ENCODE measurements at places on chromosomes 11 and 22.

DNA sequence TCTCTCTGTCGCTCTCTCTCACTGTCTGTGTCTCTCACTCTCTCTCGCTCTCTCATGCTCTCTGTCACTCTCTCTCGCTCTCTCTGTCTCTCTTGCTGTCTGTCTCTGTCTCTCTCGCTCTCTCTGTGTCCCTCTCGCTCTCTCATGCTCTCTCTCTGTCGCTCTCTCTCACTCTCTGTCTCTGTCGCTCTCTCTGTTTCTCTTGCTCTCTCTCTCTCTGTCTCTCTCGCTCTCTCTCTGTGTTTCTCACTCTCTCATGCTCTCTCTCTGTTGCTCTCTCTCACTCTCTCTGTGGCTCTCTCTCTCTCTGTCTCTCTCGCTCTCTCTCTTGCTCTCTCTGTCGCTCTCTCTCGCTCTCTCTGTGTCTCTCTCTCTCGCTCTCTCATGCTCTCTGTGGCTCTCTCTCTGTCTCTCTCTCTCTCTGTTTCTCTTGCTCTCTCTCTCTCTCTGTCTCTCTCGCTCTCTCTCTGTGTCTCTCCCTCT lies 33.2 kb upstream of the BRSK2 start:
- DNase-seq: no peak

DNA sequence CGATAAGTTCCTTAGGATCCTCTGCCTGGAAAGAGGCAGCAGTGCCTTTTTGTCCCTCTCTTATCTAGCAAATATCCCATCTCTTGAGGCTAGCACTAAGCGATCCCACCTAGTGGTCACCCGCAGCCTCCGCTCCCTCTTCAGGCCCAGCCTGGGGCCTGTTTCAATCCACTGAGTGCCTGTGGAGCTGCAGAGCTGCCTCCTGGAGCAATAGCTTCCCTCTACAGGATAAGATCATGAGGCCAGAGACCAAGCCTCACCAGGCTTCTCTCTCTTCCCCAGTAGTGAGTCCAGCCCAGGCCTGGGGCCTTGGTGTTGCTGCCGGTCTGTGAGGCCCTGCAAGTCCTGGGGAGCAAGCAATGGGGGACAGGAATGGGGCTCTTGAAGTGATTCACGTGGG lies 65.8 kb downstream of the SLC22A12 start:
- no peak for DNase-seq

- DNase-seq: no peak
Measured at GRCh38 chr11:110074499-110074898, 18.7 kb upstream of the ZC3H12C start.

- no peak for DNase-seq
Measured at GRCh38 chr22:38951734-38952133, 5.7 kb upstream of the APOBEC3A start.

- DNase-seq: no peak
Measured at GRCh38 chr22:28137036-28137435, 218.0 kb upstream of the PITPNB start.

DNA sequence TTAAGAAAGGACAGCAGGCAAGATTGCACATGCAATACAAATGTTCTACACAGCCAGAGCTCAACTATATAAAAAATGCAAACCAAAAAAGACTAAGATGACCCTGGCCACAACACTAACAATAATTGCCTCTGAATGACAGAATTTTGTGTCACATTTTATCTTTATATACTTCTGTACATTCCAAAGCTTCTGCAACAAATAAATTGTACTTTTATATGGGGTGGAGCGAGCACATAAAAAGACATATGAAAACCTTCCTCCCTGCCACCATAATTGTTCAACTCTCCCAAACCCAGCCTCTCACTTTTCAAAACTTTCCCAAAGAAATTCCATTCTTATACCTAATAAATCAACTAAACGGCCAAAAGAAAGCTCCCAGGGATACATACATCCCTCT lies 10.7 kb downstream of the BUD13 start:
- DNase-seq: no peak

DNA sequence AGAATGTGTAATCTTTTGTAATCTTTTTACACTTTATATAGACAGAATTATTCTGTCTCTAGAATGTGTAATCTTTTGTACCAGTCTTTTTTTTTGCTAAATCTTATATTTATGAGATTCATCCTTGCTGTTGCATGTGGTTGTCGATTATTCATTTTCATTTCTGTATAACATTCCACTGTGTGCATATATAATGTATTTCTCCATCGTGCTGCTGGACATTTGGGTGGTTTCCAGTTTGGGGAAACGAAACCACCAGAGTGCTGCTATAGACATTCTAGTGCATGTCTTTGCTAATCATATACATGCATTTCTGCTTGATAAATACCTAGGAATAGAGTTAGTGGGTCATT lies 146.5 kb downstream of the GRIK4 start:
- no peak for DNase-seq
